ENCODE measurements at places on chromosomes 3 and 15.

DNA sequence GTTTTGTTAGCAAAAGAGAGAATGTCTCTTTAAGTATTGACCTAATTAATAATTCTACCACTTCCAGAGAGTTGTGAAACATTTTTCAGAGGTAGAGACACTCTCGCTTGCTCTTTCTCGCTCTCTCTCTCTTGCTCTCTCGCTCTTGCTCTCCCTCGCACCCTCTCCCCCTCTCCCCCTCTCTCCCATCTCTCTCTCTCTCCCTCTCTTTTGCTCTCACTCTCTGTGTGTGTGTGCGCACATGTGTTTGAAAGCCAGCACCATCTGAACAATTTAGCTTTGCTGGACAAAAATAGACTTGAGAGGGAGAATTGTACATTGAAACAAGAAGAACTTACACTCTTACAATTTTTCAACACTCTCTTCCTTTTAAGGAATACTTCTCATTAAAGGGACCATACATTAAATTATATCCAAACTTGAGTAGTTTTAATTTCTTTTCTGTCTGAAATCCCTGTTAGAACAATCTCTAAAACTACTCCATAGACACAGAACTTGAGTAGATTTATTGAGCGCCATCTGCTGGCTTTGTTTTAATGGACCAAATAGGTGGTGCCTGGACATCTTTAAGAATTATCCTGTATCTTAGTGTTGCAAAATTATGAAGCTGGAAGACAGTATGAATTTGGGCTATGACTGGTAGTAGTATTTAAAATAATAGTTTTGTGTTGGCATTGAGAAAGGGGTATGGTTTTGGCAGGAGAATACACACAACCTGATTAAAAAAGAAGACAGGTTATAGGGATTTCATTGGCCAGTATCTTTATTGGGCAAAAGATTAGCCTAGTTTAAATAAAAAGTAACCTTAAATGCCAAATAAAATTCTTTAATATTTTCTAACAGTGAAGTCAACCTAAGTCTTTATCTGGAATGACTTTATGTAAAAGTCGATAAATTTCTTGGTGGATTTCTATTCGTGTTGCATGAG, 124.6 kb downstream of the AKAP13 start:
- DNase-seq = no peak

DNA sequence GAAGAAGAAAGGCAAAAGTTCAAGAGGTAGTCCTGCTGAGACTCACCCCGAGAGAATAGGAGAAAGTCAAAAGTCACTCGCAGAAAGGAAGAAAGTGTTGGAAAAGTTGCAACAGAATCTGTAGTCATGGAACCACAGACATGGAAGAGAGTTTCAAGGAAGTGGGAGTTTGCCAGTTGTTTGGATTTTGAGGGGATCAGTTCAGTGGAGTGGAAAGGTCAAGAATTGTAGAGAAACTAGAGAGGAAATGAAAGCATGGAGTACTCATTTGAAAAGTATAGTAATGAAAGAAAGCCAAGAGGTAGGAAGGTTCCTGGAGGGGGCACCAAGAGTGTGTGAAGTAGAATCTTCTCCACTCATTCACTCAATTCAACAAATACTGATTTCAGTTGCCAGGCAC, 34.7 kb downstream of the SPTSSB start:
- DNase-seq = no peak

GRCh38 chr3:146307456-146307725, 56.5 kb upstream of the PLSCR4 start:
- DNase-seq = no peak

GRCh38 chr15:63384906-63385305, 3.3 kb upstream of the CA12 start:
- DNase-seq = no peak

GRCh38 chr3:57234613-57235575, 7.4 kb downstream of the APPL1 start:
- no peak for DNase-seq

DNA sequence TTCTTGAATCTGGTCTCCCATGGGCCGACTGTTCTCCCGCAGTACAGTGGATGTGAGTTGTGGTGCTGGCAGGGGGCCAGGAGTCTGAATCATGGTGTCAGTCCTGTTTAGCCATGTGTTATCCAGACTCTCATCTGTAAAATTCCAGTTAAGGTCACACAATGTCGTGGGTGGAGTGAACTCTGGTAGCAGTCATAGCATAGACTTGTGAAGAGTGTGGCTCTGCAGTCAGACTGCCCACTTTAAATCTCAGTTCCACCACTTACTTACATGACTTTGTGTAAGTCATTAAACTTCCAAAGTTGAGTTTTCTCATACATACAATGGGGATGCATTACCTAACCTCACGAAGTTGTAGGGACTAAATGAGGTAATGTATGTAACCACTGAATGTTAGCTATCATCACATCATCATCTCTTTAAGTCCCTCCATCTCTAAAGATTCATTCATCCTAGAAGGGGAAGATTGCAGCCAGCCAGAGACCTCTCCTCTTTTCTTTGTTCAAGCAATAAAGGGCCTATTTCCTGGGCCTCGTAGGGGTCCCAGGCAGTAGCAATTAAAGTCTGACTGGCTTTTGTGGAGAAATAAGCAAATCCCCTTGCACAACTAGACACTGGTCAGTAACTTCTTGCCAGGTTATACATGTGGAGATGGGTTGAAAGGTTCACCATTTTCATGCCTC, 93.9 kb downstream of the PCCB start:
- DNase-seq = no peak

GRCh38 chr15:63992300-63992699, 54.0 kb downstream of the DAPK2 start:
- DNase-seq = no peak

DNA sequence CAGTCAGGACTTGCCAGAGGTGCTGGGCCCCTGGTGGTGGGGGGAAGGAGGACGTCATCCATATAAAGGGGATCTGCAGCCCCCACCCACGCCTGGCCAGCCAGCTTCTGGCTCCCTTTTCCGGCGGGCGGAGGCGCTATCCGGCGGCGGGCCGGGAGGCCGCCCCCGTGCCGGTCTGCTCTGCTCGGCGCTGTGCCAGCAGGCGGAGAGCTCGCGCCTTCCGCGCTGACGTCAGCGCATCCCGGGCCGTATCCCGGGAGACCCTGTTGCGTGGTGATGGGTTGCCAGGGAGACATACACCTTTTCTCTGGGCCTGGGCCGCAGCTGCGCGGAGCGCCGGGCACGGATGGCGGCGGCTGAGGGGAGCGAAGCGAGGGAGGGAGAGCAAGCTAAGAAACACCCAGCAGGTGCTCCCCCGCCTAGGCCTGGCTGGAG, 1.1 kb downstream of the FAM131A start:
- DNase-seq = no peak

- no peak for DNase-seq
Observed at GRCh38 chr15:41568350-41569017, 9.5 kb downstream of the TYRO3 start.

GRCh38 chr15:77866186-77866585, 211.3 kb downstream of the TBC1D2B start:
- no peak for DNase-seq

DNA sequence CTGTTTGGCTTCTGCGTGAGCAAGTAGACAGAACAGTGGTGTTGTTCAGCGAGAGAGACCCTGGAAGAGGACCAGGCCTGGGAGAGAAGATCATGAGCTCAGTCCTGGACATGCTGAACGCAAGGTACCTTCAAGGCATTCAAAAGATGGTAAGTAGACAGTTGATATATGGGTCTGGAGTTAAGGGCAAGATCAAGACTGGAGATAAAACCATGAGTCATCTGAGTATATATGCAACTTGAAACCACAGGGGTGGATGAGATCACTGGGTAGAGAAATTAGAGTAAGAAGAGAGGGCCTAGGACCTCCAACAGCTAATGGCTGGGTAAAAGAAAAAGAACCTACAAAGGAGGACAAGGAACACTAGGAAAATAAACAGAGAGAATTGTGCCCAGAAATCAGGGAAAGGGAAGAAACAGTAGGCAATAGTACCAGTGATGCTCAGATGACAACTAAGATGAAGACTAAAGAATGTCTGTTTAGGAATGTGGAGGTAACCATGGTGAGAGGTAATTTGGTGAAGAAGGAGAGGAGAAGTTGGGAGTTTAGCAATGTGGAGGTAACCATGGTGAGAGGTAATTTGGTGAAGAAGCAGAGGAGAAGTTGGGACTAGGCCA, 343.2 kb upstream of the ADAMTS9 start:
- DNase-seq = no peak

GRCh38 chr3:155282385-155283091, 10.9 kb downstream of the STRIT1 start:
- DNase-seq = no peak

GRCh38 chr3:194283221-194284006, 67.7 kb downstream of the CPN2 start:
- no peak for DNase-seq

DNA sequence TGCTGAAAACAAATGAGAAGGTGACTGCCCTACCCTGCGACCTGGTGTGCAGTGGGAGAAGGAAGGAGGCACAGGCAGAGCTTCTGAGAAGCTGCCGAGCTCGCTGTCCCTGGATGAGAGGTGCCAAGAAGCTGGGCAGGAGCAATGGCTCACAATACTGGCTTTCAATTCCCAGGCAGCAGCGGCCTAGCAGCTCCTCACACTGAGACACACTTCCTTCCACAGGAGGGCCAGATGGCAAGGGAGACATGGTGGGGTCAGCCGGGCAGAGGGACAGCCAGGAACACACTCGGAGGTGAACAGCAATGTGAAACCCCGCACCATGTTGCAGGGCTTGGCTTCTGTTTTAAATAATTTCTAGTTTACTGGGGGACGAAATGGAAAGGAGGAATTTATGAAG, 314.6 kb downstream of the EPHB1 start:
- DNase-seq = no peak

DNA sequence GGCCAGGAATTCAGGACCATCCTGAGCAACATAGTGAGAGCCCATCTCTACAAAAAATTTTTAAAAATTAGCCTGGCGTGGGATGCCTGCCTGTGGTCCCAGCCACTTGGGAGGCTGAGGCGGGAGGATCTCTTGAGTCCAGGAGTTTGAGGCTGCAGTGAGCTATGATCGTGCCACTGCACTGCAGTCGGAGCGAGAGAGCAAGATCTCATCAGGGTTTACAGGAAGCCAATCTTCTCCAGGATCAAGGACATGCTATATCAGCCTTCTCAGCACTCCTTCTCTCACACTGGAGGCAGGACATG, 451 bp upstream of the STOML1 start:
- no peak for DNase-seq

DNA sequence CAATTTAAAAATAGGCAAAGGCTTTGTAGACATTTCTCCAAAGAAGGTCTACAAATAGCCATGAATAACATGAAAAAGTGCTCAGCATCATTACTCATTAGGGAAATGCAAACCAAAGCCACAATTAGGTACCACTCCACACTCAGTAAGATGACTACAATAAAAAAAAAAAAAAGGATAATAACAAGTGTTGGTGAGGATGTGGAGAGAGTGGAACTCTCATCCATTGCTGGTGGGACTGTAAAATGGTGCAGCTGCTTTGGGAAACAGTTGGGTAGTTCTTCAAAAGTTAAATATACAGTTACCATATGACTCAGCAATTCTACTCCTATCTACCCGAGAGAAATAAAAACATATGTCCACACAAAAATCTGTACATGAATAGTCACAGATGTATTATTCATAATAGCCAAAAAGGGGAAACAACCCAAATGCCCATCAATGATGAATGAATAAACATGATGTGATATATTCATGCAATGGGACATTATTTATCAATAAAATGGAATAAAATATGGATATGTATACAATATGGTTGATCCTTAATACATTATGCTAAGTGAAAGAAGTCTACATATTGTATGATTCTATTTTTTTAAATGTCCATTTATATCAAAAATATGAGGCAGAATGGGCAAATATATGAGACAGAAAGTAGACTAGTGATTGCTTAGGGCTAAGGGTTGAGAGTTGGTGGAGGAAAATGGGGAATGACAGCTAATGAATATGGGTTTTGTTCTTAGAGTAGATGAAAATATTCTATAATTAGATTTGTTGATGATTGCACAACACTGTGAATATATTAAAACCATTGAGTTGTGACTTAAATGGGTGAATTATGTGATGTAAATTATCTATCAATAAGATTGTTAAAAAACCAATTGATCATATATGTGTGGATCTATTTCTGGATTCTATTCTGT, 66.1 kb upstream of the SMAD3 start:
- DNase-seq = no peak

- no peak for DNase-seq
Observed at GRCh38 chr3:152823781-152824180, 11.2 kb upstream of the P2RY1 start.

GRCh38 chr3:136734382-136735070, 17.7 kb downstream of the STAG1 start:
- no peak for DNase-seq

DNA sequence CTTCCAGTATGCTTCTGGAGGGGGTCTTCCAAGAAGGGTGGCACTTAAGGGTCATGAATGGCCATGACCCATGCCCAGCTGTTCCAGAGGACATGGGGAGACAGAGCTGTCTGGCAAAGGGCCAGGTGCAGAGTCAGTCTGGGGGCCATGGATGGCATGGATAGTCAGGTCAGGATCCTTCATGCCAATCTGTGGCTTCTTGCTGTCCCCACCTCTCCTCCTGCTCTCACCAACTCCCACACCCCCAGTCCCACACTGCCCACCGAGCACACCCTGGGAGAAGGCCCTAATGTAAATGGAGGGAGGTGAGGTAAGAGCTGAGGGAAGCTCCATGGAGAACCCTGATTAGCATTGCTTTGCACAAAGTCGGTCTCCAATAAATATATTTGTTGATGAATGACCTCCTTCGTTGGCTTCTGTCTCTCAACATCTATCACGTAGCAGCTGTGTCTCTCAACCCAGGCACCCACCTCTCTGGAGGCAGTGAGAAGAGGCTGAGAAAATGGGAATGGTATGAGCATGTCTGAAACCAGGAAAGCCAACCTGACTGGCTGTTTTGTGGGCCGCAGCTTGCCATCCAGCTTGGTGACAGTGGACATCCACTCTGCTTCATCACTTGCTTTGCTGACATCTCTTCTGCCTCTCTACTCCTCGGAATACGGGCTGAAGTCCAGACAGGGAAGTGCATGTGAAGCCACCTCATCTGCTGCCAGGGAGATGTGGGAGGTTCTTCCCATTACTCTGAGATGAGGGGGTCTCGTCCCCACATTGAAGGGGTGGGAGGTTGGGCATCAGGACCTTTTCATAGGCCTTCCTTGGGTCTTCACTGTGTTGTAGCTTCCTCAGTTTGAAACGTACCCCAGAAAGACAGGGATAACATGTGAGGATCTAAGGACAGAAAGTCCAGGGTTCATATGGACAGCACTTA, 37.7 kb upstream of the RAB6B start:
- DNase-seq = no peak

DNA sequence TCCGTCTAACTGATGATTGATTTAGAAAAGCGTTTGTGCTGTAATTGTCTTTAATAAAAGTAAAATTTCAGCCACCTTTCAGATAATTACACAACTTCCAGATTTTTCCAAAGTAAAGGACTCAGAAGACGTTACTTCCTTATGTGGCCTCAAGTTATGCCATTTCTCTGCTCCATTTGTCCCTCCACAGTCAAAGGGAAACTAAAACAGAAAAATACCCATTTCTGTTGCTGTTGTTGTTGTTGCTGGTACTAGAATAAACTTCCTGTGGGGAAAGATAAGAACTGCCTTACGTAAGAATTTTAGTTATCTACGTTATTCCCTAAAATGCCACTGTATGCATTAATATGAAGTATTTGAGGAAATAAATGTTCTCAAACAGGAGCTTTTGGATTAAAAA, 153.9 kb downstream of the P3H2 start:
- DNase-seq = no peak

All from activated CD8-positive, alpha-beta memory T cell treated with anti-CD3 and anti-CD28 coated beads for 48 hours (primary cell).